ENCODE measurements at places on chromosomes 6 and 20.

DNA sequence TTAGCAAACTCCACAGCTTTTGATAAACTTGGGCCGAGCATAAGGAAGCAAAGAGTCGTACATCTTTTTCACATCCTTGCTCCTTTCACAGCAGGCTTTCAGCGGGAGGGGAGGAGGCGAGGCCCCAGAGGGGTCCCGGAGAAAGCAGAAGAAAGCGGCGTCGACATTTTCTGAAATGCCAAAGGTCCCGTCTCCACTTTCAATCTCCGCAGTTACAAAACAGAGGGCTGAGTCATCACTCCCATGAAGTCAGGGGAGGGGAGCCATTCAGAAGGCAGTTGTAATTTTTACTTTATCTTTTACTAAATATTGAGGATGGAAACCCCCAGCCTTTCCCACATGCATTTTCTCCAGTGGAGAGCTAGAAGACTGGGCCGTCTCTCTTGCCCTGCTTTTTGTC is 174.2 kb upstream of the THBS2 start:
- peak; percentile 83 for DNase-seq

DNA sequence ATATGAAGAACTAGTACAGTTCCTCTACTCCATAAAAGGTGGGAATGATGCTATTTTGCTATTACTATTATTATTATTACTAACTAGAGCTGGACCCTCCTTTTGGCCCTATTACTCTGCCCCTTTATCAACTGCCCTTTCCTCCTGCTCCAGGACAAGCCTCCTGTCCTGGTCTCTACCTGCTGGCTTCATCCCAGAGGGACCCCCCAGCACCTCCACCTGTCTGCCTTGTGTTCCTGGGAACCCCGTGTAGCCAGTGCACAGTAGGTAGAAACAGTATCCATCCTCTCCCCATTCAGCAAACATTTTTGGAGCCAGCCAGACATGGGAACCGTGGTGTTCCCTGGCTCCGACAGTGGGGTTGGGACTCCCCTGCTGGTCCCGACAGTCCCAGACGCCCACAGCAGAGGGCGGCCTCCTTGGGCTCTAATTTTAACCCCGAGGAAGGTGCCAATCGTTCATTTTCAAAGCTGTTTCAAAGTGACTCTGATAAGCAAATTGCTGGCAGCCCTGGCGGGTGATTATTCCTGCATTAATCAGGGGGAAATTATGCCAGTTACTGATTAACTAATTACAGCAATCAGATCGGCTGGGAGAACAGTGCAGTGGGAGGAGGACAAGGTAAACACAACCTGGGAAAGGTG is 44.2 kb upstream of the MDGA1 start:
- peak; percentile 20 for DNase-seq

GRCh38 chr6:47175656-47176055 is 133.5 kb upstream of the ADGRF1 start:
- no peak for DNase-seq

- DNase-seq: peak; percentile 64
These were observed 85.7 kb upstream of the FOXC1 start for GRCh38 chr6:1524040-1524480.

- DNase-seq: peak; percentile 2
These were observed 53.0 kb upstream of the GPR6 start for GRCh38 chr6:109925075-109925474.

GRCh38 chr20:46114449-46114848 is 3.7 kb upstream of the CD40 start:
- DNase-seq: no peak

GRCh38 chr6:157491571-157492232 is 110.7 kb downstream of the ZDHHC14 start:
- DNase-seq: no peak

GRCh38 chr20:8518878-8519277 is 386.8 kb downstream of the PLCB1 start:
- DNase-seq: no peak

- DNase-seq: peak; percentile 89
These were observed 462.5 kb upstream of the BTBD3 start for GRCh38 chr20:11454966-11455799.

GRCh38 chr6:166004471-166004870 is 163.2 kb downstream of the TBXT start:
- no peak for DNase-seq

DNA sequence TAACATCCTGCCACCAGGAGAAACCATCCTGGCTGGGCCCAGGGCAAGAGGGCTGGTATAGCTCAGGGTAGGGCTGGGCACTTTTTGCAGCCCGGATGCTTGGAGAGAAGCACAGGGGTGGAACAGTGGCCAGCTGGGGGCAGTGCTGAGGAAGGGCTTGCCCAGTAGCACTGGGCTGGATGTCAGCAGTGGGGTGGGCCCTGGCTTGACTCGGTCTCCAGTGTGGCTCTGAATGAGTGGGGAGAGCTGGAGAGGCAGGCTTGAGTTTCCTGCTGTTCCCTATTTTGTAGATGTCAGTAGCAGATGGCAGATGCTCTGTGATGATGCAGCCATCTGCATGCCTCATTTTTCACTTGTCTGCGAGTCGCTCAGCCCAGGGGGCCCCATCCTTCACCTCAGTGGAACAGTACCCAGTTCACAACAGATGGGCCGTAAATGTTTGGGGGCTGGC is 56.3 kb upstream of the TULP1 start:
- DNase-seq: no peak

DNA sequence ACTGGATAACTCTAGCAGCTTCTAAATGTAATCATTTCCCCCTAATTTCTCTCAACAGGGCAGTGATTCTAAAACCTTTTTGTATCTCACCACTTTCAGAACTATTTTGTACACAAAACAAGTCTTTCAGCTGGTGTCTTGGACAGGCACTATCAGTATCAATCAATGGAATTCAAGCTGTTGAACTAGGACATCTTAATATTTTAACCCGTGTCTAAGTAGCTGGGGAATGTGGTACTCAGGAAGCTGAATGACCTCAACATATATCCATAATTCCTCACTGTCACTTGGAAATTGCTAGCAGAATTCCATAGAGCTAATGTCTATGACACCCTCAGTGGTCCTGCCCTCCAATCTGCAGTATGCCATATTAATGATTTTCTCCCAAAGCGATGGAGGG is 24.5 kb downstream of the ADAT2 start:
- DNase-seq: peak; percentile 62

- peak; percentile 84 for DNase-seq
These were observed 11.2 kb upstream of the MMP24 start for GRCh38 chr20:35215066-35215956.

DNA sequence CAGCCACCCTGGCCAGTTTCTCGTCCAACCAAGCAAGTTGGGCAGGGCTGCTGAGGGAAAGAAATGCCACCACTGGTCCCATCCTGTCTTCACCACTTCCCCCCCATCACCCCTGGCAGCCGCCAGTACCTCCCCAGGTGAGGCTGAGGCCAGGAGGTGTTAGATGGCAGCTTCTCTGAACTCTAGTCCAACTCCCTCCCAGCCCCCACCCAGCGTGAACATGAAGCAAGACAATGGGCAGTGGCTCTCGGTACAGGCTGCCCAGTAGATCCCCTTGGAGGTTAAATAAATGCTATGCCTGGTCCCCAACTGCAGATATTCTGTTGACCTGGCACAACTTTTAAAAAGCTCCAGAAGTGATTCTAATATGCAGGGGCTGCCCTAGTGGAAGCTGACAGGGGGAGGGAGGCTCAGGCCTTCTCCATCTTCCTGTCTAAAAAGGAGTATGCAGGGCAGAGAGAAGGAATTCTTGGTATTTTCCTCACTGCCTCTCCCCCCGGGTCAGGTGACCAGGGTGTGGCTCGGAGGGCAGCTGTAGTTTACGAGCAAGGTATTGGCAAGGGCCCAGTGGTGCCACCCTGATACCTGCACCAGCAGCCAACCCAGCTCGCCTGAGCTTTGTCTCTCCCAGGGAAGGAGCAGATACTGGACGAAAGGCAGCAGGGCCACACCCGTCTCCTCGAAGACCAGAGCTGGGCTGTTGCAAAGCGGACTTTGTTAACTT is 25.7 kb downstream of the KCNK5 start:
- no peak for DNase-seq

DNA sequence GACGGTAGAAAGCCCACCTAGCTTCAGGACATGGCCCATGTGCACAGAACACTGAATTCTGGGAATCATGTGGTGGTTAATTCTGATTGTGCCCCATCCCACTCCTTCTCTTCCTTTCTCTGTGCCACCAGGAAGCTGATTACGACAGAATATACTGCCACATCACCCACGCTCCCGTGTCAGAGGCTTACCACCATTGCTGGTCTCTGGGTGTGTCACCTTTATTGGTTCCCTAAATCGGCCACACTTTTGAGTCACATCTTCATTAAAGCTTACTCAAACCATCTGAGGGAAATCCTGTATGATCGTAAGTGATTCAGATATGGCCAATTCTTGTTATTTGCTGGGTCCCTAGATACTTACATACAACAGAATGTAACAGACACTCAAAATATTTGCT is 3.1 kb downstream of the TRMT6 start:
- DNase-seq: no peak

DNA sequence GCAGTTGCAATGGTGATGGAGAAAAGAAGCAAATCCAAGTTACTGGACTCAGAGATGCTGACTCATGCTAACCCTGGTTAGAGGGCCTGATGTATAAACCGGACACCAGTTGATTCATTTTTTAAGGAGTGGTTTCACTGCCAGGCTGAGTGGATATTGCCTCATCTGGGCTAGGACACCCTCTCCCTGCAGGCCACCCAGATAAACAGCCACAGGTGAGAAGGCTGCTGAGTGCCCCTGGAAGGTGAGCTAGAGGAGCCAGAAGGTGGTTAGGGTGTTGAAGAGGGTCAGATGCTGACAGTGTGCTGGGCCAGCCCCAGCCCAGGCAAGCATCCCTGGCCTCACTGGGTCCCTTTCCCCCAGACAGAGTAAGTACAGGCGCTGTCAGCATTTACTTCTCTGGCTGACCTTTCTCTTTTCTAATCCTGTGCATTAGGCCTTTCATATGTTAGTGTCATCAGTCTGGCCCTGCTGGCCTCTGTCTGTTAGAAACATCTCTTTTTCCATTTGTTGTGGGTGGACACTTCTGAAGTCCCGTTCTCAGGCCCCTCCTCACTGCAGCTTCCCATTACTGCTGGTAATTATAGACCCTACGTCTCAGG is 13.5 kb downstream of the EPB41L1 start:
- DNase-seq: peak; percentile 41

- DNase-seq: no peak
These were observed 111.9 kb downstream of the FAM83B start for GRCh38 chr6:54958446-54958845.

DNA sequence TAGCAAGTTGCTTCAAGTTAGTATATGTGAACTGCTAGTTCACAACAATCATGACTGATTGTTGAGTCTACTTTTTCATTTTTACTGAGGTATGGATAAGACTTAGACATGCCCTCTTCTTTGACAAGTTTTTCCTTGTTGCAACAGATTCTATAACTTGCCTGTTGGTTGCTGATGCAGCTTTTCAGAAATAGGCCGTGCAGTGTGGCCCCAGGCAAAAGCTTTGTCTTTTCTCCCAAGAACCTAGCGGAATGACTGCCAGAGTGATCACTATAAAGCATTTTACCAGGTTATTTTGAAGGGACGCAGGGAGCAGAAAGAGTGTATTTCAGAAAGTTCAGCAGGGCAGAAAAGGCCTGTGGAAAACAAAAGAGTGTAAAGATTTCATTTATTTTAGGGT is 16.0 kb downstream of the HECA start:
- DNase-seq: no peak

GRCh38 chr20:9403448-9403847 is 110.9 kb upstream of the LAMP5 start:
- DNase-seq: no peak

GRCh38 chr6:119230160-119230559 is 119.4 kb downstream of the MAN1A1 start:
- DNase-seq: no peak

GRCh38 chr6:89934685-89935366 is 40.6 kb downstream of the GJA10 start:
- DNase-seq: no peak

DNA sequence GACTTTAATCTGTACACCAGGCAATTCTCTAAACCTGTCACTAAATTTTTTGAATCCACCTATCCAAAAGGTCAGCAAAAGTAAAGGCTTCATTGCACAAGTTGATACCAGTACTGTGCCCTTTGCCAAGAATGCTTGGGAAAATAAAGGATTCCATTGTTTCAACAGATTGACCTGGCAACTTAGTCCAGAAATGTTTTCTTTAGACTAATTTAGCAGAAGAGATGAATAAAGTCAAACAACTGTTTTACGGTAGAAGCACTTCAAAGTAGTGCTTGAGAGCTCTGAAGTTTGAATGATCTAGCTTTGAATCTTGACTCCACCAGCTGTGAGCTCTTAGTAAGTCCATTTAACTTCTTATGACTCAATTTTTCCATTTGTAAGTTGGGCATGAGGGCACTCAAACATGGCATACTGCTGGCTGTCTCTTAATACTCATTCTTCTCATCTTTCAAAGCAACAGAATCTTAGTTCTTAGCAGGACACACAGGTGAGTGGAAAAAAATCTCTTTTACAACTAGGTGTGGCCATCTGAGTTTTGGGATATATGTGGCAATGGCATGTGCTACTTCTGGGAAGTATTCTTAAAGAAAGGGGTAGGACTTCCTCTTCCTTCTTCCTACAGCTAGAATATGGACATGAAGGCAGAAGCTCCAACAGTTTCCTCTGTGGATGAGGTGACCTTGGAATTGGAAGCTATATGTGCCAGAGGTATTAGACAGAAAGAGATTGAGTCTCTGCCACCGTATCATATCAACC is 55.9 kb upstream of the LOC128125822 start:
- no peak for DNase-seq

GRCh38 chr6:15255909-15256395 is 10.1 kb downstream of the JARID2 start:
- DNase-seq: no peak

GRCh38 chr6:29809249-29809648 is 18.4 kb upstream of the HLA-G start:
- DNase-seq: no peak

DNA sequence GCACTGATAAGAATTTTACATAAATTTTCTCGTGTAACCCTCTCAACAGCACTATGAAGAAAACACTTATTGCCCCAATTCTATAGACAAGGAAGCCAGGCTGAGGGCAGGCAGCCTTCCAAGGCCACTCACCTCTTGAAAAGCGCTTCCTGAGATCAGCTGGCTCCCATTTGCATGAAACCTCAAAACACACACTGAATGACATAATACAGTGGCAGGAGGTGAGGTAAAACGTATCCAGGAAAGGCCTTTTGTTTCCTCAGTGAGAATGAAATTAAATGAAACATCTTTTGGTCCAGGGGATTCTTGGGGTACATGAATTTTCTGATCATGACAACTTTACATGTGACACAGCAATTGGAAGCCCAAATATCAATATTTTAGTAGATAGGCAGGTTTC is 112.5 kb downstream of the WDR27 start:
- peak; percentile 48 for DNase-seq

DNA sequence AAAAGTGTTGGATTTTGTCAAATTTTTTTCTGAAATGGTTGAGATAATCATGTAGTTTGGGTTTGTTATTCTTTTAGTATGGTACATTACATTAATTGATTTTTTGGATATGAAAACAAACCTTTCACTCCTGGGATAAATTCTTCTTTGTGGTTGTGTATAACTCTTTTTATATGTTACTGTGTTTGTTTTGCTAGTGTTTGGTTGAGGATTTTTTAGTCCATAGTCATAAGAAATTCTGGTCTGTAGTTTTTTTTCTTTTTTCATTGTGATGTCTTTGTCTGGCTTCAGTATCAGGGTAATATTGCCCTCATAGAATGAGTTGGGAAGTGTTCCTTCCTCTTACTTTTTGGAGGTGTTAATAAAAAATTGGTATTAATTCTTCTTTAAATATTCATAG is 122.2 kb upstream of the ATXN1 start:
- DNase-seq: no peak

Data from fibroblast of upper back skin (primary cell).